SJCRH30 (cell line): ENCODE measurements at places on chromosomes 4 and X.

DNA sequence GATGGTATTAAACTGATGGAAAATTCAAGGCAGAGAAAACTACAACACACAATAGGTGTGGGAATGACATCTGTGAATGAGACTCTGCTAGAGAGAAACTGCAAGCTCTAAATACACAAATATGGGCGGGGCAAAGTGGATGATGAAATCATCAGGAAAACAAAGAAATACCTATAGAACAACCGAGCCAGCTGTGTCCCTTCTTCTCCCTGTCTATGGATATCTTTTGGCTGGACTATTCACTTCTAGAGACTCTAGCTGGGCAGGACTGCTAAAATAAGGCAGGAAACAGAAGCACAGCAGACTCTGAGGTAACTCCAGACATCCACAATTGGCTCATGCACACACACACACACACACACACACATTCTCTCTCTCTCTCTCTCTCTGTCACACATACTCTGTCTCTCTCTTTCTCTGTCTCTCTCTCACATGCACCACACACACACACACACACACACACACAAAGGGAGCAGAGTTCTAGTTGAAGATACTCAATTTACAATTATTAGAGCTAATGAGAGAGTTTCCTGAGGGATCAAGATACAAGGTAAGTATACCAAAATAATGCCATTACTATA lies 27.2 kb upstream of the EDNRA start:
- DNase-seq = no peak

GRCh38 chr4:3354455-3354811 lies 61.6 kb downstream of the RGS12 start:
- DNase-seq = no peak

DNA sequence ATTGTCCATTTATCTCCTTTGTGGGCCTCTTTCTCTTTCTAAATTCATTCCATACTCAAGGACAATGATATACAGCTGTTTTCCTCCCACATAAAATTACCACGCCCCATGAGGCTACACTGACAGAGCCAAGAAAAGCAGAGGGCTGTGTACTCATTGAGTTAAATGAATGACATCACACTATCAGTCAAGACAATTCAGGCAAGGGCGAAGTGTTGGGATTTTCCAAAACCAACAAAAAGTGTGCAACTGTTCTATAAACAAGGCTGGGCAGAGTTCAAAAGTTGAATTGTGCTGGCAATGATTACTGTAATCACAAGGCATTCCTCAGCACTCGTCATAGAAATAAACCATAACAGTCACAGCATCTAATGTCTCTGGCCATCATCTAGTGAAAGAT lies 799.6 kb upstream of the DIAPH2 start:
- peak; percentile 3 for DNase-seq

GRCh38 chr4:109156356-109156755 lies 146.1 kb downstream of the COL25A1 start:
- DNase-seq = no peak

- DNase-seq = no peak
Measured at GRCh38 chr4:4779054-4779453, 80.4 kb upstream of the MSX1 start.

DNA sequence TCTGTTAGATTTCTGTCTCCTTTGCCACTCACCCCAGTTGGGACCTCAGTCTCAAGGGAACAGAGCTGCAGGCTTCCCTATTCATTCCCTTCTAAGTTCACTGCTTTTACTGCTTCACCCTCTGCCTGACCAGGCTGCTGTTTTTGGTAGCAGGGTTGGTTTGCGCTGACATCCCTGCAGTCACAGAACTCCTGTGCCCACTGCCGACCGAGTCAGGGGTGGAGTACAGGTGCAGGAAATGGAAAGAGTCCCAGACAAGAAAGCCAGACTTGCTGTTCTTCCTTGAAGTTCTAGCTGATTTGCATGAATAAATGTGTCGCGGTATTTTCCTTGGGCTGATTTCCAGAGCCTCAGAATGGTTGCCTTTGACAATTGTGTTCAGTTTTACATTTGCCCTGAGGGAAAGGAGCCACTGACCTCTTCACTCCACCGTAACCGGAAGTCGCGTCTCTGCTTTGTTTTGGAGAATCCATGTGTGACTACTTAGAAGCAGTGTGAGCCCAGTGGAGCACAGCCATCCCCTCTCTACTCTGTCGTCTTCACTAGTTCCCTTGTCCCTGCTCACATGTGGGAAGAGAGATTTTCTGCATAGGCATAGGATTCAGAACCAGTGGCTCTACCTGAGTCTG lies 84.8 kb downstream of the TNIP2 start:
- no peak for DNase-seq

DNA sequence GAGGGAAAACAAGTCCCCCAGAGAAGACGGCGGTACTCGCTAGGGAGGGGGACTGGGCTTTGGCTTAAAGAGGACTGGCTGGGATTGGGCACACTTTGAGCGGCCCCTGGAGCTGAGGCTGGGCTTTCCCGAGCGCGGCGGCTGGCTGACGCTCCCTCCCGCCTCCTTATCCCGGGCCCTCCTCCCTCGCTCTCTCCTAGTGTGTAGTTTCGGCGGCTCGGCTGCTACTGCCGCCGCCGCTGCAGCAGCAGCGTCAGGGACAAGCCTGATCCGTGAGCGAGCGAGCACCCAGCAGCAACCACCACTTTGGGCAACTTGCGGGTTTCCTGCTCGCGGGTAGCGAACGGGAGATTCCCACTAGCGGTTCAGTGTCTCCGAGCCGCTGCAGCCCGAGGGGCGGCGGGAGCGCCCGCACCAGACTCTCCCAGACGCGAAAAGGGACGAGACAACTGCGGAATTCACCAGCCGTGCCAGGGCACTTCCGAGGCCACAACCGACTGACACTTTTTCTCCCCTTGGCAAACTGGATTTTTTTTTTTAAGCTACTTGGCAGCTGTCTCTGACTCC lies 632 bp upstream of the PCDH7 start:
- DNase-seq = peak; percentile 89

DNA sequence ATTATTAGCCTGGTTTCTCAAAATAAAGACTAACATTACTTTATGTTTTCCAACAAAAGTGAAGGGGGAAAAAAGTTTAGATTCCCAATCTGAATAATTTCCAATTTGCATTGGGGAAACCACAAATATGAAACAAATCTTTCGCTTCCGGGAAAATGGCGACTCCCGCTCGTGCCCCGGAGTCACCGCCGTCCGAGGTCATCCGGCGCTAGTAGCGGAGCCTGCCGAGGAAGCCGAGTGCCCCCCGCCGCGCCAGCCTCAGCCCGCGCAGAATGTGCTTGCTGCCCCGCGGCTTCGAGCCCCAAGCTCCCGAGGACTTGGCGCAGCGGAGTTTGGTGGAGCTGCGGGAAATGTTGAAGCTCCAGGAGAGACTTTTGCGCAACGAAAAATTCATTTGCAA lies 75.0 kb upstream of the TMPRSS11A start:
- no peak for DNase-seq

DNA sequence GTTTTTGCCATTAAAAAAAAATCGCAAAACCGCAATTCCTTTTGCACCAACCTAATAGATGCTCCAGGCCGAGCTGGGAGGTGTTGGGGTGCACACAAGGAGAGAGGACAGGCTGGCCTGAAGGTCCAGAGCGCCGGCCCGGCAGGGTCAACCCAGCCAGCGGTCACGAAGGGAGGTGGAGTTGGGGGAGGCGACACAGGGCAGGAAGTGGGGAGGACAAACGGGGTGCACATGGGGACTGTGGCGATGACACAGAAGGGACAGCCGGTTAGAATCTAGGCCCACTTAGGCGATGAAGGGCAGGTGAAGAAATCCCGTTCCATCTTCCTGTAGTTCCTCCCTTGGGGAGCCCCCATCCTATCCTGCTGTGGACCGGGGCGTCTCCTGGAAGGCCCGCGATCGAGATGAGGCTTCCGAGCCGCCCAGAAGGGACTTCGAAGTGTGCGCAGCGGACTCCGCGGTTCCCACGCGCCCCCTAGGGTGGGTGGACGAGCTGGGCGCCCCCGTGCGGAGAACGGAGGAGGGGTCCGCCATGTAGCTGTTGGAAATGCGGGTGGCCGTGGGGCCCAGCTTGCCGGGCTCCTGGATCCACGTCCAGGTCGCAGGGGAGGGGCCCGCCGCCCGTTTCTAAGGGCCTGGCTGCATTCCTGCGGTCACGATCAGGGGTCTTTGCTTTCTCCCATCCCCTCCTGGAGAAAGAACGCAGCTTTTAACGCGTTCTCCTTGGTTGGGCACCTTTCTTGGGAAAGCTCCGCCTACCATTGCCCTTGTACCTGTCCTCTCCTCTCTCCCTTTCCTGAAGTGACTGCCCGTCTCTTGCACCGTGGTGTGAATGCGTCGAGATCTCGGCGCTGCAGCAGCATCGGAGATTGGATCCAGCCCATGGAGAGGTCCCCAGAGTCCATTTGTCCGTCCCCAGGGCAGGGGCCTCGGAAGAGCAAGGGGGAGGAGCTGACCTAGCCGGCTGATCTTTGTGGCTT lies 17.0 kb upstream of the HPF1 start:
- DNase-seq = no peak

DNA sequence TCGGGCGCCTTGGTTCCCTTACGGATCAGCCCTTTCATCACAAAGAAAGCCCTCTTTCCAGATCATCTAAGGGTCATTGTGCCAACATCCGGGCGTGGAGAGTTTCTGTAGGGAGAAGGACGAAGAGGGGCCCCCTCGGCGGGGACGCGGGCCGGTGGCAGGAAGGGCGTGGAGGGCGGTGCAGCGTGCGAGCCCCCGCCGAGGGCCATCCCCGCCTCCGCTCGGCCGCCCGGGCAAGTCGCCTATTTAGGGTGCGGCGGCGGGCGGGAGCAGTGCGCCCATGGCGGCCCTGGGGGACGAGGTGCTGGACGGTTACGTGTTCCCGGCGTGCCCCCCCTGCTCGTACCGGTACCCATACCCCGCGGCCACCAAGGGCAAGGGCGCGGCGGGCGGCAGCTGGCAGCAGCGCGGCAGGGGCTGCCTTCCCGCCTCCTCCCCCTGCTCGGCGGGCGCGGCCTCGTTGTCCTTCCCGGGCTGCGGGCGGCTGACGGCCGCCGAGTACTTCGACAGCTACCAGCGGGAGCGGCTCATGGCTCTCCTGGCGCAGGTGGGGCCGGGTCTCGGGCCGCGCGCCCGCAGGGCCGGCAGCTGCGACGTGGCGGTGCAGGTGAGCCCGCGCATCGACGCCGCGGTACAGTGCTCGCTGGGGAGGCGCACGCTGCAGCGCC lies at the start of gene ZAR1:
Gene ZAR1 (plus strand): TSS at position 241 of the 668 bp plus-strand sequence. CDS start 40 bp downstream, at position 281.
- no peak for DNase-seq

- no peak for DNase-seq
Measured at GRCh38 chr4:46979283-46979682, 14.1 kb downstream of the GABRA4 start.

GRCh38 chr4:139214039-139214534 lies 37.1 kb upstream of the ELF2 start:
- DNase-seq = peak; percentile 86

DNA sequence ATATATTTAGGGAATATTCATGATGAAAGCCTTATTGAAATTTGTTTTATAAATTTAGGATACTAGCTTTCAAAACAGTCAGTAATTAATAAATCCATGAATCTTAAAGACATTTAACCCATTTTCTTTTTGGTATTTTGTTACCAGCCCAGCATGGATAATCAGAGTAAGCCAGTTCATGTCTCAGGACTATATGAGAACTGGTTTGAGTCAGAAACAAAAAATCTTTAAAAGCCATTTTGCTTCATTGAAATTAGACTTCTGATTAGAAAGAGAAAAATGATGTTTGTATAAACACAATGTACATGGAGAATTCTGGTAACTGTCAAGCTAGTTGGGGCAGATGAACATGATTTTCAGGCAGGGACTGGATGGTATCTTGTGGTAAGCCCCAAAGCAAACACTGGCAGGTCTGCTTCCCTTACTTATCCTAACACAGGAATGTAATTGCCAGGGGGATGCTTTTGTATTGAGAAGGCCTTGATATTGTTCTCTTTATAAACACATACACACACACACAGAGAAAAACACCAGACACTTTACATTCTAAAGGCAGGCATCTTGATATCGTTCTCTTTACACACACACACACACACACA lies 9.4 kb downstream of the ARHGAP10 start:
- DNase-seq = peak; percentile 46

DNA sequence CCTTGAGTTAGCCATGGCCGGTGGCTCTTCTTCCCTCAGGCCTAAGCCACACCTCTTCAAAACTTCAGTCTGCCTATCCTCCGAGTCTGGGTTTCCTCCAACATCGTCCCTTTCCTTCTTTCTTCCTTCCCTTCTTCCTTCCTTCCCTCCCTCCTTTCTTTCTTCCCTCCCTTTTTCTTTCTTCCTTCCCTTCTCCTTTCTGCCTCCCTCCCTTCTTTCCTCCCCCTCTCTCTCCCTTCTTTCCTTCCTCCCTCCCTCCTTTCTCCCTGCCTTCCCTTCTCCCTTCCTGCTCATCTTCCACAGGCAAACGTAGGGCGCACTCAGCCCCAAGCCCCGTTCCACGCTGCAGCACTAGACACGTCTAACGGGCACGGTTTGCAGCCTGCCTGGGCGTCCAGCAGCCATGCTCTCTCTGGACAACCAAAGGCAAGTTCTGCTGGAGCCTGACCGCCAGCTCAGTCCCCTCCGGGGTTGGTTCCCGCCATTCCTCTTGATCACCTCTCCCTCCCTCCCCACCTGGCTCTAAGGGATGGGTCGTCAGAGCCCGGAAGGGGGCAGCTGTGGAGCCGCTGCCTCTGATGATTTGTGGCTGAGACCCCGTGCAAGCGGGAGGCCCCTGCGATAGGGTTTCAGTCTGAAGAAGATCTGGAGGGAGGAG lies 34.1 kb upstream of the CLDN24 start:
- no peak for DNase-seq

DNA sequence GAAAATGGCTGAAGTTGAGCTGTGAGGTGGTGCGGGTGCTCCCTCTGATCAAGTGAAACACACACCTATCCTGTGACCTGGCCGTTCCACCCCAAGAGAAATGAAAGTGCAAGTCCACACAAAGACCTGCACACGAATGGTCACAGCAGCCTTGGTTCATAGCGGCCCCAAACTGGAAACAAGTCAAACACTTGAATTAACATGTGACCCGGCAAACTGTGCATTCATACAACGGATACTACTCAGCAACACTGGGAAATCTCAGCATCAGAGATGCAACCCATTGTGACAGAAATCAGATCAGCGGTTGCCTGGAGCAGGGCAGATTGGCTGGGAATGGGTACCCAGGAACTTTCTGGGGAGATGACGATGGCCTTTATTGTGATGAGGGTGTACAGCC lies 7.6 kb downstream of the G6PD start:
- no peak for DNase-seq

DNA sequence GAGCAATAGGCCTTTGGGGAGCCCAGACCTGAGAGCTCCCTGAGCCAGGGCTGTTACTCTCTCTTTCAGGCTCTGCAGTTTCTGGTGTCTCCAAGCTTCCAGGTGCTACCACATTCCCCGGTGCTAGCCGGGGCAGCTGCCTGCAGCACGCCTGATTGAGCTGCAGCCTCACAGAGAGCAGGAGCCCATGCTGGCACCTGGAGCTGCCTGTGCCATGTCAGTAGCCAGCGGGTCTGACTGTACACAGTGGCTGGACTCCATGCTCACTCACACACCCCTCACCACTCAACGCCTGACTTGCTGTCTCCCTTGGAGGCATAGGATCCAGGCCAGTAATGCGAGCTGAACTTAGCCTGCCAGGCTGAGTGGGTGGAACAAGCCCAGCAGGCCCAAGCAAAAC lies 800.4 kb upstream of the AGA start:
- DNase-seq = no peak
